DMS79 (cell line): ENCODE measurements at places on chromosomes 5 and 9.

GRCh38 chr9:81878530-81878929 lies 49.7 kb upstream of the SPATA31D4 start:
- no peak for DNase-seq

DNA sequence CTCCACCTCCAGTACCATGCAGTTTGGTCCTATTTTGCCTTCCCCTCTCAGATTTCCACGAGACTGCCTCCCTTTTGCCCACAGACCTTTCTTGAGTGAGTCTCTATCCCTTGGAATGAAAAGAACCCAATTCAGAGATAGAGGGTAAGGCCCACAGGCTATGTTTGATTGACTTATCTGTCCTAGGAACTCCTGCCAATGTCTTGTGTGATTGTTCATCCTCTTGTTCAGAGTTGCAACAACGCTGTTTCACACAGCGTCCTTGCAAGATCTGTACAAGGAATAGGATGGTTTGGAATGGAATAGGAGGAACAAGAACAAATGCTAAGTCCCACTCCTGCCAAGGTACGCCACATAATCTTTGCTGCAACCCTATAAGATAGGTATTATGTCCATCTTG lies 142.2 kb upstream of the ABCA1 start:
- DNase-seq = no peak

DNA sequence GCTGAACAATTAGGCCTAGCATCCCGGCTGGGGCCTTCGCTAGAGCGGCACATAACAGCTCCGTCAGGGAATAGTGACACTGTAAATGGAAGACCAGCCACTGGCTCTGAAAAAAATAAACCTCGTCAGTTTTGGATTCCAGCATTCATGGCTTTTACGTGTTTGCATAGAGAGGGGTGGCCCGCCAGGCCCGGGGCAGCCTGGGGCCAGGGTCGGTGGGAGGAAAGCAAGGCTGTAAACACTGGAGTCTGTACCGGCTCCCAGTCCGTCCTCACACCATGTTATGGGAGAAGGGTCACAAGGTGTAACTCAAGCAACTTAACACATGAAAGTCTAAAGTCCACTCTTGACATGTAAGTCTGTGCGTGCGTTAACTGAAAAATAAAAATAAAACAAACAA lies 11.2 kb downstream of the CCNI2 start:
- DNase-seq = no peak

- DNase-seq = no peak
Observed at GRCh38 chr9:88355166-88355565, 33.1 kb upstream of the SPIN1 start.

DNA sequence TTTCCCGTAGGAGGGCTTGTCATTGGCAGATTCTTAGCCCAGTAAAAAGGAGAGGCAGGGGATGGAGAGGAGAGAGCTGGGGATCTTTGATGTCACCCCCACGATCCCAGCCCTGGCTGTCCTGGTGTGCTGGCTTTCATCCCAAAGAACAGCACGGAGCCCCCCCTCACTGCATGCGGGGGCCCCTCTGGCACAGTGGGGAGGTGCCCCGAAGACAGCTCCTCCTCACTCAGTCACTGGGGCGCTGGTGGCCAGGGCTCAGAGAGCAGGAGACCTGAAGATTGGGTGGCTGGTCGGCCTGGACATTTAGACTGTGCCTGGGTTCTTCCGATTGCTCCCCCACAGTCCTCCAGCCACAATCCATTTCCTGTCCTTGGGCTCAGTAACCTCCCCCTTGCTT lies 207.5 kb downstream of the MELK start:
- DNase-seq = no peak

DNA sequence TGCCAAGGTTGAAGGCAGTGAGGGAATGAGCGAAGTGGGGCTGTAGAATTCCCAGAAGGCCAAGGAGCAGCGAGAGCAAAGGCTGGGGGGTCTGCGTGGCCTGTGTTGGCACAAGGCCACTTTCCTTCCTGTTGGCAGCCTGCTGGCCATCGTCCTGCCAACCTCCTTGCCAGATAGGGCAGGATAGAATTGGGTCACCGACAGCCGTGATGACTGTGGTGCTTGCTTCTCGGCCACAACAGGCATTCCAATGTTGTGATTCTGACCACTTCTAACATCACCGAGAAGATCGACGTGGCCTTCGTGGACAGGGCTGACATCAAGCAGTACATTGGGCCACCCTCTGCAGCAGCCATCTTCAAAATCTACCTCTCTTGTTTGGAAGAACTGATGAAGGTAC lies 18.9 kb downstream of the TRIP13 start:
- DNase-seq = no peak

- no peak for DNase-seq
Observed at GRCh38 chr9:98310752-98311392, 55.4 kb upstream of the TBC1D2 start.

DNA sequence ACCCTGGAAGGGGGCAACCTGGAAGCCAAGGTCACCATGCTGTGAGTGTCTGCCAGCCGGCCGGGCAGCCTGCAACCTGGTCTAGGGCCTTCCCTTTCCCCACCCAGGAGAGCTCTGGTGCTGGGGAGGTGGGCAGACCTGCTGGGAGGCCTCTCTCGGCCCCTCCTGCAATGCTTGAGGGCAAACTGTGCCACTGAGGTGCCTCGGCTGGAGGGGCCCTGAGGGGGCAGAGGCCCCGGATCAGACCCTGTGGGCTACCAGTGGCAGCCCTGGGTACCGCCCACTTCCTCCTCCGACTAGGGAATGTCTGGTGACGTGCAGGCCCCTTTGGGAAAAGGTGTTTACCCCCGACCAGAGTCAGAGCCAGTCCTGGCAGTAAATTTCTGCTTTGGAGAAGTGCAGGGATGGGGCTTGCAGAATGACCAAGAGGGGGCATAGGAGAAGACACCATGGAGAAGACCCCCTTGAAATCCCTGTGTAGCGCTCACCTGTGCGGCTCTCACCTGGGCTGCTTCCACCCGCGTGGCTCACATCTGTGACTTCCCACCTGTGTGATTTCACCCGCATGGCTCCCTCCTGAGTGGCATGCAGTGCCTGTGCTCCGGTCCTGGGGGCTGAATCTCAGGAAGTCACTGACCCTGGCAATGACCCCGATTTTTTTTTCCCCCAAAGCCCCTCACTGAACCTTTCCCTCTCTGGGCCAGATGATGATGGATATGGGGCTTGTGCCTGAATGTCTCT lies 1.1 kb downstream of the LCN1 start:
- no peak for DNase-seq

- DNase-seq = peak; percentile 28
Observed at GRCh38 chr5:102700120-102700831, 54.8 kb upstream of the PAM start.

DNA sequence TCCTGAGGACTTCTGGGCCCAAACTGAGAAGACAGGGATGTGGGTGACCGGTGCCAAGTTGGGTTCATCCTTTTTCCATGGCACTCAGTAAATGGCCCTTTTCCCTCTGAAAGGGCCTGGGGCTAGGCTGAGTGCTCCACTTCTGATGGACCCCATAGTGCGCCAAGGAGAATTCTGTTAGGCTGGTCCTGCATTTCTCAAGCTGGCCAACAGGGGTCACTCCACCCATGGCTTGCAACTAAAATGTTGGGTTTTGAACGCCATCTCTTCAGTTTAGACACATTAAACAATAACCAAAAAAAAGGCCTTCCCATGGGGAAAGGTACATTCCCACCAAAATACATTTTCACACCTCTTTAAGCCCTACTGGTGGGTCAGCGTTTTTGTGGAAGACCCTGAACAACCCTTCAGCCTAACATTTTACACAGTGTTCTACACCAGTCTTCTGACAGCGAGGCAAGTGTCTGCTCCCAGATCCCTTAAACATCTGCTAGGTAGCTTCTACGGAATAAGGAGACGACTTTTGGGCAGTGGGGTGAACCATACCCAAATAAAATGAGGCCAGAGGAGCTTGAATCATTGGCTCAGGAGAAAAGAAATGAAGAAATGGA lies 27.3 kb downstream of the CNTFR start:
- no peak for DNase-seq
